Heart left ventricle (tissue), 16 donors: ENCODE measurements at places on chromosomes 13 and 19.

GRCh38 chr13:92745258-92745657 is 481.3 kb upstream of the GPC6 start:
- DNase-seq, result no peak

DNA sequence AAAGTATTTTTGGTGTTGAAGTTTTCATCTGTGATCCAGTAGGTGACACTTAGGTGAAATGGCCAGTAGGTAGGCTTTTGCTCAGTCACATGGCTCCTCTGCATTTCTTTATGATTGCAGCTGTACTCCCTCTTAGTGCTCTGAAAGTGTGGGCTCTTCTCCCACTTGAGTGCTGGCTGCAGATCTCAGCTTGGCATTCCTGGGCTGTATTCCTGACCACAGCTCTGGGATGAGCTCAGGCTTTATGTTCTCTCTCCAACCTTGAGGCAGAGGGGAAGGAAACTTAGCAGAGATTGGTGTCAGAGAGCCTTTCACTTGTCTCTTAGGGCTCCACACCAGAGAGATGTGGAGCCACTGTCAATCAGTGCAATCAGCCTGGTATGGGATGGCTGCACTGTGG is 254.3 kb downstream of the NDFIP2 start:
- peak; percentile 28 for DNase-seq

GRCh38 chr13:20144141-20144850 is 16.6 kb downstream of the GJA3 start:
- no peak for DNase-seq

DNA sequence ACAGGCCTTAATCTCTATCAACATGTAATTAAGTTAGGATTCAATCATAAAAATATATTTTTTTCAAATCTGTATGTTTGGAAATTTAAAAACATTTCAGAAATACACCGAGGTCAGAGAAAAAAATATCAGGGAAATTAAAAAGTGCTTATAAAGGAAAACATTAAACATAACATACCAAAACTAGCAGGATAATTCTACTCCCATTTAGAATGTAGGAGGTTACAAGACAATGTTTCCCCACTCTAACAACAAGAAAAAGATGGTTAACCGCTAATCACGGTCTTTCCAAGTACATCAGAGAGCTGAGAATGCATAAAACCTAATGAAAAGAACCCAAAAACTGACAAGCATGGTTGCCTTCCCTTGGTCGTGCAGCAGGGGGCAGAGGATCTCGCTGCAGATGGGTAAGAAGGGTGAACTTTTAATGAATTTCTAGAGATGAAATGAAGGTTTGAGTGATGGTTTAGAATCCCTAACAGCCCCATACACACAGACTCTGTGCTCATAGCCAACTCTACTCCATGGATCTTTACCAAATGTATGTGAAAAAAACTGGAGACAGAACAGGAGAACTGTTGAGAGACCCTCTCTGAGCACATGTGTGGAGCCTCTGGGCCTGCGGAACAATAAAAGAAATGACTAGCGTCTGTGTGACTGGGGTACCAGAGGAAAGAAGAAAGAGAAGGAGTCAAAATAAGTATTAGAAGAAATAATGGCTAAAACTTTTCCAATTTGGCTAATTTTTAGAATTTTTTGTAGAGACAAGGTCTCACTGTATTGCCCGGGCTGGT is 51.3 kb upstream of the LSM14A start:
- DNase-seq, result no peak

DNA sequence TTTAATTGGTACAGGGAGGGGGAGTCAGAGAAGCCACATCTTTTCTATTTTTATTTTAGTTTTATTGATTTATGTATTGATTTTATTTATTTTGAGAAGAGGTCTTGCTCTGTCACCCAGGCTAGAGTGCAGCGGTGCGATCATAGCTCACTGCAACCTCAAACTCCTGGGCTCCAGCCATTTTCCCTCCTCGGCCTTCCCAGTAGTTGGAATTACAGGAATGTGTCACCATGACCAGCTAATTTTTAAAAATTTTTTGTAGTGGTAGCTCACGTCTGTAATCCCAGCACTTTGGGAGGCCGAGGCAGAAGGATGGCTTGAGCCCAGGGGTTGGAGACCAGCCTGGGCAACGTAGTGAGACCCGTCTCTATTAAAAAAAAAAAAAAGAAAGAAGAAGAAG is 4.1 kb downstream of the IL27RA start:
- DNase-seq, result no peak

DNA sequence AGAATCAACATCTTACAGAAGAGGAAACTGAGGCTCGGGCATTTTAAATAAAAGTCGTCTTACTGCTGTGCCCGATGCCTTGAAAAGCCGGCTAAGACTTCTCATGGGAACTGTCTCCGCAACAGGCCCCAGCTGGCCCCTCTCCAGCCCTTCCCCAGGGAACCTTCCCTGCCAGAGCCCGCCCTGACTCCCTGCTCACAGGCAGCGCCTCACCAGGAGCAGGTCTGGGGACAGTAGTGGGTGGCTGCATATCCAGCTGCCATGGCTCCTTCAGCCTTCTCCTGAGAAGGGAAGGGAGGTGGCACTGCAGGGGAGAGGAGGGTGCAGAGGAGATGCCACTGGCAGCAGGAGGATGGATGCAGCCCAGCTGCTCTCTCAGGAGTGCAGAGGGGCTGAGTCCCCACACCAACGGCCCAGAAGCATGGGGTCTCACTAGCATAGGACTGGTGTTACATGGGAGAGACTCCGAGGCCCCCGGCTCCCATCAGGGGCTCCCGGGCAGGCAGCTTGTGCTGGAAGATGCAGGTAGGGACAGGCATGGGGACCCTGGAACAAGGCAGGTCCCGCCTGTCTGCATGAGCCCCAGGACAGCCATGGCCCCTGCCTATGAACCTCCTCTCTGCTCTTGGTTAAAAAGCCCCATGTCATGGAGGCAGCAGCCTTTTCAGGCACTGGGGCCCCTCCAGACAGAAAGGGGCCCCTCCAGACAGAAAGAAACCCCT is 216.4 kb upstream of the SGCG start:
- no peak for DNase-seq

- DNase-seq, result no peak
Observed at GRCh38 chr13:98169331-98169730, 7.7 kb downstream of the RNF113B start.

DNA sequence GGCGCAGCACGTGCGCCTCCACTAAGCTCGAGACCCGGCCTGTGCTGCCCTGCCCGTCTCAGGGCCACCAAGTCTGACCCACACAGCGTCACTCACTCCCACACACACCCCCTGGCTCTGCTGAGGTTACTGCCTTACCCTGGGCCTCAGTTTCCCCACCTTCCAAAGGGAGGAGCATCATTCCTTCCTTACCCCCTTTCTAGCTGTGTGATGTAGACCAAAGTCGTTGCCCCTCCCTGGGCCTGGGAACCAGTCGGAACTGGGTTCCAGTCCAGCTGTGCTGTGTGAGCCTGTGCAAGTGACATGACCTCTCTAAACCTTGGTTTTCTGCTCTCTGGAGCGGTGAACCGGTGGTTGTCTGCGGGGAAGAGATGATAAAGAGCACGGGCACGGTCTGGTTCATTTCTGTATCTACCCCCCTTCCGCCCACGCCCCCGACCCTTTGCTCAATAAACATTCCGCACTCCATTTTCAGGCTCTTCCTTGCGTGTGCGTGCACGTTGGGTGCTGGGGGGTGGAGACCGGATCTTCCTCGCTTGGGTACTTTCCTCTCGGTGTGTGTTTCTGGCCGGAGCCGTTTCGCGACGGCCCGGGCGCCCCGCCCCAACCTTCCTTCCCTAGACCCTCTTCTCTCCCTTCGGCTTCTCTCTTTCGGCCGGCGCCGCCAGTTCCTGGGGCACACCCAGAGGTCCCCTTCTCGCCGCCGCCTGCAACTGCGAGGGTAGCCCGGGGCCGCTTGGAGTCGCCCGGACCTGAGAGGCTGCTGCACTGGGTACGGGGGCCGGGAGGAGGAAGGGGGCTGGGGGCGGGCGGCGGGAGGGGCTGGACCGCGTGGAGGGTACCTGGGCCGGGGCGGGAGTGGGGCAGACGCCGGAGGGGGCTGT is at the start of gene ZNF581:
Gene ZNF581 (plus strand): TSS at position 647 of the 884 bp plus-strand sequence. CDS start 923 bp downstream, outside the sequence.
- peak; percentile 75 for DNase-seq

GRCh38 chr13:109569958-109570711 is 216.2 kb downstream of the IRS2 start:
- DNase-seq, result no peak

- DNase-seq, result no peak
Observed at GRCh38 chr19:30183807-30184490, 188.2 kb upstream of the ZNF536 start.

GRCh38 chr19:21569494-21569865 is 64.1 kb downstream of the ZNF429 start:
- no peak for DNase-seq

DNA sequence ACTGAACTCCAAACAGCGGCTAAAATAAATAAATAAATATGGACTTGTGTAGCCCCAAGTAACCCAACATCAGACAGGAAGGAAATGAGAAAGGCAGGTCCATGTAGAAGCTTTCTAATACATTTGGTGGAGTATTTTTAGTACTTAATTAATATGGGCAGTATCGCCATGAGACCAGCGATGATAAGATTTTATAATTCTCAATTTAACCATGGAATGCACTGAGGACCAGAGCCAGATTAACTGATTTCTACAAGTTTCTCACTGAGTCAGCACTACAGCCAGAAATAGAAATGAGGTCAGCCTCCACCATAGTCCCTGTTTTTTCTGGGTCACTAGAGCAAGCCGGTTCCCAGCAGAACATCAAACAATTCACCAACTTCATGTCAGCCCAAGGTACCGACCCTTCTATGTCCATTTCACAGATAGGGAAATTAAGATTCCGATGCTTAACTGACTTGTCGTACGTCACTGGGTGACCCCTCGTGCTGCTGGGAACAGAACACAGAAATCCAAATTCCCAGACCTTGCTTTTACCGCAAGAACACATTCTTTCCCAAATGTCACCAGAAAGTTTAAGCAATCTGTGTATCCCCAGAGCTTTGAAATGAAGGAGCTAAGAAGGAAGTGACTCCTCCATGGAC is 90.4 kb downstream of the COL4A1 start:
- no peak for DNase-seq
